Stimulated activated CD4-positive, alpha-beta T cell treated with anti-CD3 and anti-CD28 coated beads, Interleukin-2, amount 100 ng/mL, for 4 hours (primary cell): ENCODE measurements at places on chromosomes 6 and 20.

- DNase-seq: no peak
Observed at GRCh38 chr6:119614138-119614537, 264.6 kb upstream of the MAN1A1 start.

- DNase-seq: no peak
Observed at GRCh38 chr6:109076377-109076776, 18.3 kb downstream of the SESN1 start.

DNA sequence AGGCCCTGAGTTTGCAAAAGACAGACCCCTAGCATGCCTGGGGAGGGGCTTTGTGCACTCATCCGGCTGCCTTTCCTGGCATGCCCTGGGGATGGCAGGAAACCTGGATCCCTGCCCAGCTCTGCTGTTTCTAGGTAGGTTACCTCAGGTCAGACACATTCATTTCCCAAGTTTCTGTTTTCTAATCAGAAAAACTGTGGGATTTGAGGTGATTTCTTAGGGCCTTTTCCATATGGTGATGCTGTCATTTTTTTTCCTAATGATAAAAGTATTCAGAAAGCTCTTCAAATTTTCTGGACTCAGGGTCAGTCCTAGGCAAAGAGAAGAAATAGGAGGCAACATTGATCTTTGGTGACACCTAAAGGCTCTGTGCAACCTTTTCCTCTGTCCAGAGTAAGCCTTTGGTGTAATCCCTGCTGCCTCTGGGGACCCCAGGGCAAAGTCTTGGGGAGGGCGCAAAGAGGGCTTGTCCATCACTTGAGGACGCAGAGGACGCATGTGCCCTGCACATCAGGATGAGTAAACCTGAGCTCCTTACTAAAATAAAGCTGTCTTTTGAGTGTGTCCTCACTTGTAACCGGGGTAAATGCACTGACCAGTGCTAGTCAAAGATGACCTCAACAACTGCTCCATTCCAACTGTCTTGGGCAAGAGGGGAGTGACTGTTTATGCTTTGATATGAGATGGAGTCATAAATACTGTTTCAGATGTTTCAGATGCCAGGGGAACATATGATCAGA is 13.5 kb upstream of the TRAM2 start:
- DNase-seq: no peak

DNA sequence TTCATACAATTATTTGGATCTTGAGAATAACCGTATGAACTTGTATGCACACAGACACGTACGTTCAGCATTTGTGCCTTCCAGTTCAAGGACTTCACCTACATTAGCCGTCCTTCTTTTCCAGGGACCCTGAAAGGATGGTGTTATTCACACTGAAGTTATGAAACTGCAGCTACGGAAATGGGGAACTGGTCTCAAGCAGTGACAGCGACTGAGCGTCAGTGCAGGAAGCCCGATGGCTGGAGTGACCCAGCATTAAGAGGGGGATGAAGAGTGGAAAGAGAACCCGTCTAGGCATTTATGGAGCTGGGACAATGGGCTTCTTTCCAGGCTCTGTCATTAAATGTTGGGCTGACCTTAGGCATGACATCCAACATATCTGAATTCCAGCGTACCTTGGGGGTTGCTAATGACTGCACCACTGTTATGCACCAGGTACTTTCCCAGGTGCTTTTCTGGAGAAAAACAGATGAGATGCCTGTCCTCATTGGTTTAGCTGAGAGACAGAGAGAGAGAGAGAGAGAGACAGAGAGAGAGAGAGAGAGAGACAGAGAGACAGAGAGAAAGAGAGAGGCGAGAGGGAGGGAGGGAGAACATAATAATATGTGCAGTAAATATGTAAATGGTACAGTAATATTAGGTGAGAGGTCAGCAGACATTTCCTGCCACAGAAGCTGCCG is 204.7 kb upstream of the EXOC2 start:
- no peak for DNase-seq

GRCh38 chr6:125821825-125822281 is 31.1 kb downstream of the NCOA7 start:
- no peak for DNase-seq

- DNase-seq: no peak
Observed at GRCh38 chr20:33444797-33445560, 1.4 kb upstream of the SNTA1 start.

DNA sequence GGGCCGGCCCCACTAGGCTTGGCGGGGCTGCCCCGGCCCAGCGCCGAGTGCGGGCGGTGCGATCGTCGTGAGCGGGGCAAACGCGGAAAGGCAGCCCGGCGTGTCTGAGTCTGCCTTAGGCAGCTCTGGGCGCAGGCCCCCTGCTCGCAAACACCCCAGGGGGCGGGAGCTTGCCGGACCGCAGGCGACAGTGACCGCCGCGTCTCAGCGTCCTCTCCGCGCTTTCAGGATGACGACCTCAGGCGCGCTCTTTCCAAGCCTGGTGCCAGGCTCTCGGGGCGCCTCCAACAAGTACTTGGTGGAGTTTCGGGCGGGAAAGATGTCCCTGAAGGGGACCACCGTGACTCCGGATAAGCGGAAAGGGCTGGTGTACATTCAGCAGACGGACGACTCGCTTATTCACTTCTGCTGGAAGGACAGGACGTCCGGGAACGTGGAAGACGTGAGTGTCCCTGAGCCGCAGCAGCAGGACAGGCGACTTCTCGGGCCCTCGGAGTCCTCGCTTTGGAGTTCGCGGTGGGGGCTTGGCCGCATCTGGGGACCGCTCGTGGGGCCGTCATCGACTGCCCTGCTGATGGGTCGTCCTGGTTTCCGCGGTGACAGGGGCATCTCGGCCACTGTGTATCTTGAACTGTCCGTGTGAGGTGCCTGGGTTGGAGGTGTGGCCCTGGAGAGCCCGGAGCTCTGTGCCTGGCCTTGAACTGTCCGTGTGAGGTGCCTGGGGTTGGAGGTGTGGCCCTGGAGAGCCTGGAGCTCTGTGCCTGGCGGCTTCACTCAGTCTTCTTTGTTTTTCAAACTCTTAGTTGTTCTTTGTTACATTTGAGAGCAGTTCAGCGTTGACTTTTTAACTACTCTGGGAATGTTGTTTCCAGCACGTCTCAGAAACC is 786 bp downstream of the ADRM1 start:
- no peak for DNase-seq

GRCh38 chr20:22630701-22631100 is 46.3 kb upstream of the FOXA2 start:
- DNase-seq: no peak

GRCh38 chr6:37868447-37868825 is 48.9 kb downstream of the ZFAND3 start:
- no peak for DNase-seq

DNA sequence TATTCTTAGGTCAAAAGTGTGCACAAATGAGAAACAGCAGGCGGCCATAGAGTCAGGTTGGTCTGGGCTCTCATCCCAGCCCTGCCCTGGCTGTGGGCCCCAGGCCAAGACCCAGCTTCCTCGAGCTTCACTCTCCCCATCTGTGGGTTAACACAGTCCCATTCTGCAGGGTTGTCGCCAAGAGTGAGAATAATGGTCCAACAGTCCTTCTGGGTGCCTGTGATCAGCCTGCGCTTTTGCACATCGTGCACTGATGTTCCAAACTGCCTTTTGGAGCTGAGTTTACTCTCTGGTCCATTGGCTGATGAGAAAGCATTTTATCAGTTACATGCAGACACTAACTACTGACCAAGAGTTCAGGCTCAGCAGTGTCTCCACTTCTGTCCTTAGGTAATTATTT is 82.6 kb downstream of the INSM1 start:
- DNase-seq: no peak

- DNase-seq: no peak
Observed at GRCh38 chr6:43298565-43299337, 691 bp downstream of the SLC22A7 start.

DNA sequence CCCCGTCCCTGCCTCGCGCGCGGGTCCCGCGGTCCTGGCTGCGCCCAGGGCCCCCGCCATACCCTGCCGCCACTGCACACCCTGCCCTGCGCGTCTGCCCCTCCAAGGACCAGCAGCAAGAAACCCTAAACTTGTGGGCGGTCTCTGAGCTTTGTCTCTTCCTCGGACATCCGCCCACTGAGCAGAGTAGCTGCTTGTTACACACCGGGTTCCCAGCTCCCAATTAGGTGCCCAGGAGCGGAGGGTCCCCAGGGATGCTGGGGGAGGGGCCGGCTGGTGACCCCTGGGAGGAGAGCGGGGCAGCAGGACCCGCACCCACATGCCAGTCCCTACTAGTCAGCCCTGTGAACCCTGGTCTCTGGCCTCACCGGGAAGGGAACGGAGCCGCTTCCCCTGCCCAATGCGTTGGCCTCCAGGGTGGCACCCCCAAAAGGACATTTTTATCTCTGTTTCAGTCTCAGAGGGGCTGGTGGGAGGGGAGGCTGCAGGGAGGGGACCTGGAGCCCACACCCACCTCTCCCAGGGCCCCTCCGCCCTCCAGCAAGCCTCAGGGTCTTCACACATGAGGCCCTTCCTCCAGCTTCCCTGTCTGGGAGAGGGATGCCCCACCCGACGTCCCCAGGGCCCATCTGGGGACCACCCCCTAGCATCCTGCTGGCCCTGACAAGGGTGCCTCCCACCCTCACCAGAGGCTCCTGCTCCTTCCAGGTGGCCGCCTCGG is 10.5 kb downstream of the STMN3 start:
- no peak for DNase-seq

DNA sequence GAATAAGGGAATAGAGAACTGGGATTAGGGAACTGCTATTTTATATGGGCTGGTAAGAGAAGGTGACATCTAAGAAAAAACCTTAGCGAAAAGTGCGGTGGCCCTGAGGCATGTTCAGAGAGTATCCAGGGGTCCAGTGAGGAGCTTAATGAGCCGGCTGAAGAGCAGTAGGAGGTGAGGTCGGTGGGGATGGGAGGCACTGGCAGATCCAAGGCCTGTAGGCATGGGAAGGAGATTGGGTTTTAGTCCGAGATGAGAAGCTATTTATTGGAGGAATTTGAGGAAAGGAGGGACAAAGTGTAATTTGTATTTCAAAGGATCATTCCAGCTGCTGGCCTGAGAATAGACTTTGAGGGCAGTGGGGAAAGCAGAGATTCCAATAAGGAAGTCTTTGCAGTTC is 123.8 kb downstream of the QKI start:
- DNase-seq: no peak

GRCh38 chr6:125340991-125341390 is 39.2 kb upstream of the HDDC2 start:
- DNase-seq: no peak
